ENCODE measurements at places on chromosomes 2 and 18.
A peak's percentile ranks its signal among the peaks of the same experiment; 100 is the strongest.

- peak; percentile 76 for DNase-seq
Observed at GRCh38 chr2:151261231-151261976, at the start of gene RBM43. RBM43 (minus strand) TSS chr2:151261863; CDS start chr2:151261727, 136 bp downstream.

- no peak for DNase-seq
Observed at GRCh38 chr2:104836265-104836664, 17.6 kb upstream of the POU3F3 start.

- DNase-seq, result no peak
Observed at GRCh38 chr2:11631462-11631861, 38.5 kb downstream of the NTSR2 start.

DNA sequence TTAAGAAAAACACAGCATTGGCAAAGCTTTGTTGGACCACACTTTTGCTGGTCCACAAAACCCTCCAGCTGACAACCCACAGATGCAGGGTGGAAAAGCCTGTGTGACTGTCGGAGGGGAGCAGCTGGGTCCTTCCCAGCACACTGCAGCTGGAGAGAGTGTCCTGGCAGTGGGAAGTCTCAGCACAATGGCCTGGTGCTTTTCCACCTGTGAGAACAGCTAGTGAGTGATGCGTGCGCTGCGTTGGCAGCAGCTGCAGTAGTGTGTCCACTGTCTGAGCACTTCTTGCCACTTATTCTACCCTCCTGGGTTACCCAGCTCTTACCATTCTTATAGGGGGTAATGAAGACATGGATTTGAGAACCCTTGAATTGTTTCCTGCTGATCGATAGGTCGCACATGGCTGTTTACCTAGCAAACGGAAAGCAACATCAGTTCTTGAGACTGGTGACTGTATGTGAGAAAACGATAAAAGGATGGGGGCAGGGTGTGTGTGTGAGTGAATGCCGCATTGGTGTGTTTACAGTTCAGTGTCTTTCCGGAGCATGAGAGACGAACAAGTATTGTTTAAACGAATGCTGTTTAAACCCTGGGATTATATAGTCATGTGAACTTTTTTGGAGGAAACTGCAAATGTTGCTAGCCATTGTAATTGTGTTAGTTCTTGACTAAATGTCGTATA, 69.7 kb downstream of the LYPD6 start:
- DNase-seq, result no peak

DNA sequence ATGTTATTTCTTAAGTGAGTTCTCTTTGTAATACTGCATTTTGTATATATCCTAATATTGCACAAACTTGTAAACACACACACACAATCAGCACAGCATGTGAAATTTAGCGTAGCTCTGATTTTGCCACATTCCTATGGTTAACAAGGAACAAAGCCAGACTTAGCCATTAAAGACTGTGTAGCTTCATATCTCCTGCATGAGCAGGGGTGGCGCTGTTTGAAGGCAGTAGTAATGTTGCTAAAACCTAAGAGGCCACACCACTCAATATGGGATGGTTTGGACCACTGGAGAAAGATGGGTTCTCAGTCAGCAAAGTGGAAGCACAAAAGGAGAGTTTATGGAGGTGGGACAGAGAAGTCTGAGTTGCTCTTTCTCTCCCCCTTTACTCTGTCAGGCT, 61.1 kb upstream of the RND3 start:
- DNase-seq, result no peak

DNA sequence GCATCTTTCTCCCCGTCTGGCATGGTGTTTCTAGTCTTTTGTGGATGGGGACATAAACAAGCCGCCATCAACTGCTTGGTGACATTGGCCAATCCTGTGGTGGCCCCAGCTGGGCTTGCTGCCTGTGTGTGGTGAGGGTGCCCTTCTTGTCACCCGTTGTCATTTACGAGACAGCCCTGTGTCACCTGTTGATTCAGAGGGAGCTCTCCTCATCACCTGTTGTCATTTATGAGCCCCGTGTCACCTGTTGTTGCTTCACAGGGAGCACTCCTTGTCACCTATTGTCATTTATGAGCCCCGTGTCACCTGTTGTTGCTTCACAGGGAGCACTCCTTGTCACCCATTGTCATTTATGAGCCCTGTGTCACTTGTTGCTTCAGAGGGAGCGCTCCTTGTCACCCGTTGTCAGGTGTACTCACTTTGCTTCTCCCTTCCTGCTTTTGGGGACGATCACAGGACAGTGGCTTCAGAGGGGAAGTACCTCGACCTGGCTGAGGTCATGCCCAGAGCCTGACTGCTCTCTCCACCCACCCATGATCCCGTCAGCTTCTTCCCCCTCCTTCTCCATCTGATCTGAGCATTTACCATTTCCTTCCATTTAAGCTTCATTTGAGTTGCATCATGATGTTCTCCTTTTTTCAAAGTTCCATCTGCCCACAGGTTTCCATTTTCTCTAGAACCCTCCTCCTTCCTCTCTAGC, 29.1 kb downstream of the HPCAL1 start:
- DNase-seq, result peak; percentile 70

DNA sequence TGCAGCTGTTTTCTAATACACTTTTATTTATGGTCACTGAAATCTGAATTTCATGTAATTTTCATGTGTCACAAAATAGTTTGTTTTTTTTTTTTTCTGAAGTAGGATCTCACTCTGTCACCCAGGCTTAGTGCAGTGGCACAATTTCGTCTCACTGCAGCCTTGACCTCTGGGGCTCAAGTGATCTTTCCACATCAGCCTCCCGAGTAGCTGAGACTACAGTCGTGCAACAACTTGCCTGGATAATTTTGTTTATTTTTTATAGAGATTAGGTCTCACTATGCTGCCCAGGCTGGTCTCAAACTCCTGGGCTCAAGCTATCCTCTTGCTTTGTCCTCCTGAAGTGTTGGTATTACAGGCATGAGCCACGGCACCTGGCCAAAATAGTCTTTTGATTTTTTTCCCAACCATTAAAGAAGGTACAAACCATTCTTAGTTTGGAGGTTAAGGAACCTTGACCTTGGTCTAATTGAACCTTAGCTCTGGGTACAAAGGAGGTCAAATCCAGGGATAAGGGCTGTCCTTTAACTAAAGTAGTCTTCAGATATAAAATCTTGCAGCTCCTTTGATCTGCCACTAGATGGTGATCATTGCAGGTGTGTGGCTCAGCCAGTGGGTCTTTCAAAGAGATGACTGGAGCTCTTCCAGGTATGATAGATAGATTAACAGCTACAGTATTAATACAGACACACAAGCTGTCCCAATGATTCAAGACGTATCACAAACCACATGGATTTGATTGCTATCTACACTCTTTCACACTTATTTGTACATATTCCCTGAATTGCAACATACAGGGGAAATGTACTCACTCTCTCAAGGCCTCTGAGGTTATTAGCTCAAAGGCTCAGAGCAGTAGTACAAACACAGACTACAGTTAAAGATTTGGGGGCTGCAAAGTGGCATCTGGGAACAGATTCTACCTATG, 4.7 kb upstream of the KRCC1 start:
- no peak for DNase-seq

- no peak for DNase-seq
Observed at GRCh38 chr2:119679846-119680245, 845 bp downstream of the TMEM177 start.

- DNase-seq, result no peak
Observed at GRCh38 chr2:142722569-142722968, 154.9 kb upstream of the KYNU start.

DNA sequence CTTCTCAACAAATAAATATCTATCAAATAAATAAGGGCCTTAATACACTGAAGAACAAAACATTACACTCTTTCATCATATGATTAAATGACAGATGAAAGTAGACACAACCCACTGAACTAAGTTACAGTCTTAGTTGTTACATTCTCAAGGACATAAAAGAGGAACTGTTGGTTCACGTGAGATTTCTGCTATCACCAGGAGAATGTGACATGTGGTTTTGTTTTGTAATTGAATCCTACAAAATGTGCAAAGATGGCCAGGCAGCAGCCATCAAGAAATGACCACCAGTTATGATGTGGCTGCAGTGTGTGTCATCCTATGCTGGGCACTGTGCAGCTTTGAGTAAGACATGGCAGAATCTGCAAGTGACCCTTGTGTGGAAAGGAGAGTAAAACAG, 310.6 kb upstream of the PIK3C3 start:
- DNase-seq, result no peak

- no peak for DNase-seq
Observed at GRCh38 chr2:206800506-206801417, 35.4 kb downstream of the FASTKD2 start.

DNA sequence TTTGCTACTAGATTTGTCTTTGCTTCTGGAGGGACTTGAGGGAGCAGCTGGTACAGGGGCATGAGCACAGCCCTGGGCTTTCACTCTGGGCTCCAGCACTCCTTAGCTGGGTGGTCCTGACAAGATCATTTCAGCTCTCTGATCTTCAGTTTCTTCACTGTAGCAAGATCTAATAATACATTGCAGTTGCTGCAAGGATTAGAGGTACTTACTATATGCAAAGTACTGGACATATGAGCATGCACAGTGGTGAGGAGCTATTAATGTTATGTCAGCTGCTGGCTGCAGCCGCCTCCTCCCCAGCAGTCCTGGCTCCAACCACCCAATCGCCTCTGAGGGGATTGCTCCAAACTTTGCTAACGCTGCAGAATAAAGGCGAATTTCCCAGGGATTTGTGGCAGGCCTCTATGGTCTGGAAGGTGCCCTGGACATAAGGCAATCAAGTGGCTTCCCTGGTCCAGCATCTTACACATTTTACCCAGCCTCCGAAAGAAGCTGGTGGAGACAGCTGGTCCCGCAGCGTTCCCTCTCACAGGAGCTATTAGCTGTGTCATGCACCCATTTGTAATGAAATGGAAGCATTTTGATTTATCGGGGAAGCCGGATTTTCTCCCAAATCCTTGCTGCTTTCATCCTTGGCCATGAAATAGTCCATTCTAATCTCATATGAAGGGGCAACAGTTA, 96.7 kb downstream of the RHOB start:
- no peak for DNase-seq

DNA sequence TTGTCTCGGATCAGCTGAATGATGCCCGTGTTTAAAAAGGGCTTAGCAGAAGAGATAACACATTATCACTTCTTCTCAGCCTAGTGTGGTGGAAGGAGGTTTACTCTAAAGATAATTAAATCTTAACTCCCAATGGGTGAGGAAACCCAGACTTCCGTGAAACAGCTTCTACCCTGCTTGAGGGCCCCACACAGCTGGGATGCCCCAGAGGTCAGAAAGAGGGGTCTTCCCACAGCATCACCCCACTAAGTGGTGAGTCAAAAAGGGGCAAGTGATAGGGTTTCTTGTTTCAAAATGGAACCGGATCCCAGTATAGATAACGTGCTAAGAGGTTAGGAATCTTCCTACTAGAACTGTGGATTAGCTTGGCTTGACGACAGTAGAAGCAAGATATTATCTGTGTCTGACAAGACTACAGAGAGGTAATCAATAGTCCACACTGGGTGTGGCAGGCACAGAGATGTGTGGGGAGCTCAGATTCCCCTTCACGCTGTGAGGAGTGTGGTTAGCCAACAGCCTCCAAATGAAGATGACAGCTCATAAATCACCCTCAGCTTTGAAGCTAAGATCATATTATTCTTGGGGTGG, 129.6 kb upstream of the COPS8 start:
- no peak for DNase-seq

DNA sequence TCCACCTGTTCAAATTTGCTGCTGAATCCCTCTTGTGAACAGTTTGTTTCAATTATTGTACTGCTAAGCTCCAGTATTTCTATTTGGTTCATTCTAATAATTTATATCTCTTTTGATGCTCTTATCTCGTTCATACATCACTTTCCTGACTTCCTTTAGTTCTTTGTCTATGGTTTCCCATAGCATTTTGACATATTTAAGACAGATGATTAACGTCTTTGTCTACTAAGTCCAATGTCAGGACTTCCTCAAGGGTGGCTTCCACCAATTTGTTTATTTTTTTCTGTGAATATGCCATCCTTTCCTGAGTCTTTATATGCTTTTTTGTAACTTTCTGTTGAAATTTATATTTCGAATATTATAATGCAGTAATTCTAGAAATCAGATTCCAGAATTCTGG, 9.6 kb downstream of the PIGN start:
- DNase-seq, result no peak

- no peak for DNase-seq
Observed at GRCh38 chr2:85988175-85988913, 99.6 kb upstream of the ST3GAL5 start.

- no peak for DNase-seq
Observed at GRCh38 chr2:104434318-104434792, 419.6 kb upstream of the POU3F3 start.

GRCh38 chr2:105795575-105795934, 50.8 kb downstream of the NCK2 start:
- DNase-seq, result no peak

- DNase-seq, result no peak
Observed at GRCh38 chr2:29400930-29401653, 285.9 kb downstream of the CLIP4 start.

GRCh38 chr2:72770879-72771461, 54.9 kb downstream of the EXOC6B start:
- peak; percentile 63 for DNase-seq

DNA sequence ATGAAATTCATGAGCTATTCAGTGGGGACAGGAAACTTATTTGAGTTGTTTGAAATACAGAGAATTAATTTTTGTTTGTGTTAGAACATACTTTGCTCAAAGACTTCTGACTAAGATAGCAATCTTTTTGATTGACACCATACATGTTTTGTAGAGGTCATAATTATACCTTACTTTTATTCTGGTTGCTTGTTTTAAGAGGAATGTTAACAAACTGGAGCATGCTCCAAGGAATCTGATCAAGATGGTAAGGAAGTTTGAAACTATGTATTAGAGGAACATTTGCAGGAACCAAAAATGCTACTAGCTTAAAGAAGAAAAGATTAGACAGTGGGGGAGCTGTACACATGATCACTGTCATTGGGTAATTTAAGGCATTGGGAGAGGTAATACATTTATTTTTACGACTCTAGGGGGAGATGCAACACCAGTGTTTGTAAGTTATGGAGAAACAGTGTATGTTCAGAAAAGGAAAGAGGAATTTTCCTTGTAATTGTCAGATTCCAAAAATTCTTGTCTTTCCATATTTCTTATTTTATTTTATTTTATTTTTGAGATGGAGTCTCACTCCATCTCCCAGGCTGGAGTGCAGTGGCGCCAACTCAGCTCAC, 8.0 kb downstream of the AGFG1 start:
- no peak for DNase-seq

DNA sequence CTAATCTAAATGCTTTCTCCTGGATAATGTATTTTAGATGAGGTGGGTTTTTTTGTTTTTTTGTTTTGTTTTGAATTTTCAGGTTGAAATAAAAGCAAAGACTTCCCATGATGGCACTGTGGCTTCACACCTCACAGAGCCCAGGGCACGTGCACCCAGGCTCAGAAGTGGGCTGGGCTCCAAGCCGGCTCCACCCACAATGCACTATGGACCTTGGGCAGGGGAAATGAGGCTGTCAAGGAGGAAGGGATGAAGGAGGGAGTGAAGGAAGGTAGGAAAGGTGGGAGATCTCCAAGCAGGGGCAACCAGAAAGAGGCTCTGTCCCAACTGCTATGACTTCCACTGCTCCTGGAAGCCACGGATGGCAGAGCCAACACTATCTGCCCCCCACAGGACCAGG, 60.4 kb downstream of the BIN1 start:
- no peak for DNase-seq

DNA sequence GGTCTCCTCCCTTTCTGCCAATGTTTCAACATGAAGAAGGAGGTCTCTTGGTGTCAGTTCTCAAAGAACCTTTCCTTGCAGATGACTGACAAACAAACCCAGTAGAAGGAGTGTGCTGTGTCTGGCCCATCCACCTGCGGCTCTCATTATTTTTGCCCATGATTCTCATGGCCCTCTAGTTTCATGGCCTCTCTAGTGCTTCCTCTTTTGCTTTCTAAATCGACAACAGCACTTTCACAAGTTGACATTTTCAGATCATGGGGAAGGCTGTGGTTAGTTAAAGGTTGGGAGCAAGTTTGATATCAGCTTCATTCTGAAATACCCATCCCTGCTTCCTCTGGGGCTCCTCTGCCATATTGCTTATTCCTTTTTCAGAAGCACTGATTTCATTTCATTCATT, 805.2 kb downstream of the SLC4A3 start:
- DNase-seq, result no peak

All from stimulated activated CD4-positive, alpha-beta T cell treated with anti-CD3 and anti-CD28 coated beads, TNF-alpha, amount 100 ng/mL, for 24 hours (primary cell).